Activated CD4-positive, alpha-beta T cell treated with anti-CD3 and anti-CD28 coated beads for 4 hours (primary cell): ENCODE measurements at places on chromosomes 2 and 18.

DNA sequence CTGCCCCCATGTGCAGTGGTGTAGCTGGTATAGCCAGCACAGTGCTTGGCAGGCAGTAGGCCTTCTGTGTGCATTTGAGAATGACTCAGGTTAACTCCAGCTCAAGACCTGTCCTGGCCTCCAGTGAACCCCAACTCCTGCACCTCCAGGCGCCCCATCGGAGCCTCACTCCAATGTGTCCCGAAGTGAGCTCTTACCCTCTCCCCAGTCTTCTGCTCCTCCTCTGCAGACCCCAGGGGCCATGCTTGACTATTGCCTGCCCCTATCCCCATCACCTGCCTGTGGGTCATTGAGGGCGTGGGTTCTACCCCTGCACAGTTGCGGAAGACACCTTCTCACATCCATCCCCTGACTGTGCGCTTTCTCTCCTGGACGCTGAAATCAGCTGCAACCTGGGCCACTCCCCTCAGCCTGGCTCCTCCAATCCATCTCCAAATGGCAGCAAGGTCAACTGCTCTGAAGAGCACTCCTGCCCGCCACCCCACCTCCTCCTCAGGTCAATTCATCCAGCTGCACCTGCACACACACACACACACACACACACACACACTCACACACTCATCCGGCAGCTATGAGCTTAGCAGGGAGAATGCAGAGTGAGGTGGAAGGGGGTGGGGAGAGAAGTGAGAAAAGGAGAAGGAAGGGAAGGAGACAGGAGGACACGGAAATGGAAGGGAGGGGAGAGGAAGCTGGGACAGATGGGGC is 130.3 kb upstream of the GLI2 start:
- DNase-seq = no peak

DNA sequence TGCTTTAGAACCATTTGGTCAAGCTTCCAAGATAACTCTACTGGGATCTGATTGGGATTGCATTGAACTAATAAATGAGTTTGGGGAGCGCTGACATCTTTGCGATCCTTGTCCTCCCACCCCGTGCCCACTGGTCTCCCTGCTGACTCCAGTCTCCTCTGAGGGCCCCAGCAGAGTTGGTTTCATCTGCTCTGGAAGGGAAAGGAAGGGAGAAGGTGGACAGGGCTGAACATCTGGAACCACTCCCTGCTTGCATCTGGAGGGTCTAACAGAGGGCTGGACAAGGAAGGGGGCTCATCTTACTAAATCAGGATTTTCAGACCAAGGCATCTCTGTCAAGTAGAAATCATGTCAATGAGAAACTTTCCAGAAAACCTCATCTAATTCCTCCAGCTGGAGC is 12.8 kb downstream of the GBX2 start:
- no peak for DNase-seq

DNA sequence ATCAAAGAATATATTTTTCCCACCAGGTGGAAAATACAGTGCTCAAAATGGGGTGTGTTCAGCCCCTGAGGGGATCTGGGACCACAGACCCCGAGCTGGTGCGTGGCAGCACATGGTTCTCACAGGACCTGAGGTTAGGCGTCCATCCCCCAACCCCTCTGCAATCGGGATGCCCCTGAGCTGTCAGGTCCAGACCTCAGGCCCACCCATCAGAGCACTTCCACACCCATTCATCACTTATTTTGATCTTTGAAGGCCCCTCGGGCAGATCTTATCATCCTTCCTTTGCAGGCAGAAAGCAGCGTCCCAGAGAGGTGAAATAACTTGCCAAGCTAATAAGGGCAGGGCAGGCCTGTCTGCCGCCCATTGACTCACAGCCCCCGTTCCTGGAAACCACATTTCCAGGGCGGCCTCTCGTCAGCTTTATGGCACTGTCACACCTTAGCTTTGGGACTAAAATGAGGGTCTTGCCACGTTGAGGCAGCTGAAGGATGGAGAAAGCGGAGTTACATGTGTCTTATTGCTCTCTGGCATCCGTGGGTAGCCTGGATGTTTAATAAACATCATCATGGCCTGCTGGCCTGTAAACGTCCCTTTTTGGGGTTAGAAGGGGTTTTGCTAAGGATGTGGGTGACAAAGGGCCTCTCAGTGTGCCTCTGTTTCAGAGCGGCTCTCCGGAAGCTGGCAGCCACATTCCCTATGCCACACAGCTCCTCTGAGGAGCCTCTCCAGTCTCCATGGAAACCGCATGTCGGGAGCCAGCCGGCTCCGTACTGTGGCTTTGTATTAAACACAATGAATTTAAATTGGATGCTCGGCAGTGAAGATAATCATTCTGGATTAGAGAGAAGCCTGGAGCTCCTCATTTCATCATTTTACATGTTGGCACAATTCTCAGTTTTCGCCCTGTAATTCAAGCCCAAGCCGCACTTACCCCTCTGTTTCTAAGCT is 58.3 kb upstream of the MAPRE3 start:
- no peak for DNase-seq

- DNase-seq = no peak
Observed at GRCh38 chr2:30287857-30288513, 56.7 kb downstream of the LBH start.

DNA sequence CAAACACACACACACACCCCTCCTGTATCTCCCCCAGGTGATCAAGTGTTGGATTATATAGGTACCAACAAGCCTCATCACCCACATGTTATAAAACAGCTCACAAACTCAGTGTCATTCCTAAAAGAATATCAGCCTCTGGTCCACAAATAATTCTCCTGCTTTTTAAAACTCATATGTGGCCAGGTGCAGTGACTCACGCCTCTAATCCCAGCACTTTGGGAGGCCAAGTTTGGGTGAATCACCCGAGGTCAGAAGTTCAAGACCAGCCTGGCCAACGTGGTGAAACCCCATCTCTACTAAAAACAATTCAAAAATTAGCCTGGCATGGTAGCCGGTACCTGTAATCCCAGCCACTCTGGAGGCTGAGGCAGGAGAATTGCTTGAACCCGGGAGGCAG is 87.8 kb downstream of the LRATD1 start:
- DNase-seq = no peak

- no peak for DNase-seq
Observed at GRCh38 chr18:48982266-48982665, 31.5 kb upstream of the SMAD7 start.

GRCh38 chr2:176147210-176147799 is 4.0 kb upstream of the HOXD4 start:
- DNase-seq = no peak
